Thyroid gland (tissue), 4 donors: ENCODE measurements at places on chromosomes 2 and 18.
A peak's percentile ranks its signal among the peaks of the same experiment; 100 is the strongest.

DNA sequence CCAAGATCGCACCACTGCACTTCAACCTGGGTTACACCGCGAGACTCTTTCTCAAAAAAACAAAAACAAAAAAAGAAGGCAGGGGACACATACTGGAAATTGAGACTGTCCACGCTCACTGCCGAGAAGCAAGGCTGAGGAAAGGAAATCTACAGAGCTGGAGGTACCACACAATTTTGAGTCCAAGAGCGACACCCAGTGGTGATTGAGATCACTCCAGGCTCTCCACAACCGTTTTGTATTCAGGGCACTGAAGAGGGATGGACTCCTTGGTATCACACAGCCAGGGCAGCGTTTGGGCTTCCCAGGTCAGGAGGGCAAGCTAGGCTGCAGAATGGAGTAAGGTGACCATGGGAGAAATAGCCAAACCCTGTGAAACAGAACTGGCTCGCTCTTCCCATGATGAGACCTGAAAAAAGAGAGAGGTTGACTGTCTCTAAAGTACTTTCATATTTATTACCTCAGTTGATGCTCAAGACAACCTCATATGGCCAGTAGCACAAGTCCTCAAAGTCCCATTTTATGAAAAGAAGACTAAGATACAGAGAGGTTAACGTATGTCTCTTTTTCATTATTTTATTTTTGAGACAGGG lies 74.5 kb upstream of the YPEL5 start:
- DNase-seq = peak; percentile 69

DNA sequence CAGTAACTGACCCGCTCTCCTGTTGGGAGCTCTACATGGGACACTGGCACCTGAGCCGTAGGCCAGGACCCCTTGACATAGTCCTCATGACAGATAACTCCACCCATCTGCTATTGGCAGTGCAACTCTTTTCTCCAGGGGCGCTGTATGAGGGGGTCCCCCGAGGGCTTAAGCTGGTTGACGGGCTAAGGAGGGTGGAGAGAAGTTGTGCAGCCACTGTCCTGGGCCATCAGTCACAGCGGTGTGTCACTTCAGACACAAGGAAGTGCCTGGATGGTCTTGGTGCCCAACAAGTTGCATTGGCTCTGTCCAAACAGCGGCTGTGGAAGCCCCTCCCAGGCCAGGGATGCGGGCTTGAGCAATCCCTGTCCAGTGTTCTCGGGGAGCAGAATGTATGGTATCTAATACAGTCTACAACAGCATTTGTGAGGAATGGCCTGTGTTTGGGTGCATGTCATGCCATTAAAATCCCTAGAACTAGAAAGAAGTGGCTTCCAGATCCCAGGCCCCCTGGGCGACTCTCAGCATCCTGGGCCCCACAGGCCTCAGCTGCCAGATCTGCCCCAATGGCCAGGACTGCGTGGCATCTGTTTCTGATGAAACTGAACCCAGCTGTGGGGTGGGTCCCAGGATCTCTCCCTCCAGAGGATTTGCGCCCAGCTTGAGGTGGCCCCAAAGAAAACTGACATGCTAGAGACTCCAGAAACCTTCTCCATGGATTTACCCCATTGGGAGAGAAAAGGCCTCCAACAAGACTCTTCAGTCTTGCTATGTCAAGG lies 23.3 kb downstream of the TTC32 start:
- DNase-seq = no peak

DNA sequence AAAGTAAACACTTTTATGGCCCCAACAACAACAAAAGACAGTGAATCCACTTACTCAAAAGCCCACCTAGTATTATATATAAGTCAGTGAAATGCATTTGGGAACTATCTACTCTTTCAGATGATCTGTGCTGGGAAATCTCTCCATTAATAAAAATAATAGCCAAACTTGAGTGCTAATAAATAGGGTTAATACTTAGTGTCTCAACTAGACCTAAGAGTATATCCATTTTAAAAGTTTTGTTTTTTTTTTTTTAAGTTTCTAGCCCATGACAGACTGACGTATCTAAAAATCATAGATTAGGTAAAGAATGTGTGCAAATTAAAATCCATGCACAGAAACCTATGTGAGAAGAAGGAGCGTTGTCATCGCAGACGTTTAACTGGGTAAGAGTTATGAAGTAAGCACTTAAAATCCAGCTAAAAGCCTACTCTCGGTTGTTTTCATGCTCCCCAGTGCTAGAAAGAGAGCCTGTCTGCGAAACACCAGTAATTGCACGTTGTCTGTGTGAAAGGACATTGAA lies 83.4 kb upstream of the PELI1 start:
- DNase-seq = no peak

DNA sequence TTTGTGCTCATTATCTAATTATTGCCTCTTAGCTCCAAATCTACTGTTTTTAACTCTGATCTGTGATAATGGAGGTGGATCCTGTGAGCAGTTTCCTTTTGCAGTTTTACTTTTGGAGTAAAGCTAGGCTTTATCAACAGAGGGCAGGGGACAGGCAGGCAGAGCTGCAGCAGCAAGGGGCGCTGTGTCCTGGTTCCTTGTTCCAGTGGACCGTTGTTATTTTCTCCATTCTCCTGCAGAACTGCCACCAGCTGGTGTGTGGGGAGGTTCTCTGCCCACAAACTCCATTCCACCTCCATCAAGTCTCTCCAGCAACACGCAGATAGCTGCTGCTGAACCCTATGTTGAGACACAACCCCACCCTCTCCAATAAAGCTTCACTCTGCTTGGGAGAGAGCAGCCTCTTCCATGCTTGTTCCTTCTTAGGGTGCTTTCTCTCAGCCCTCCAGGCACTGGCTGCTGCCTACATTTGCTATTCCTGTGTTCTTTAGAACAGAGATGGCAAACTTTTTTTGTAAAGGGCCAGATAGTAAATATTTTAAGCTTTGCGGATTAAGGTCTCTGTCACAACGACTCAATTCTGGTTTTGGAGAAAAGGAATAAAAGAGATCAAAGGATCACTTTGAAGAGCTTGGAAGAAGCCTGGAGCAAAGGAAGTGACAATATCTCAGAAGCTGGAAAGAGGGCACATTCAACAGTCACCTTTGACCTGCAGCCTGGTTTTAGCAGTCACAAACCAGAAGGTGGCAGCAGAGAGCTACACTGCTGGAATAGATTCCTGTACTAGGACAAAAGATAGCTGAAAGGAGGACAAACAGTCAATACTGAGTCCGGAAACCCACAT lies 208.8 kb downstream of the CCDC178 start:
- peak; percentile 79 for DNase-seq

GRCh38 chr2:240134956-240135520 lies 1.1 kb downstream of the COPS9 start:
- no peak for DNase-seq

DNA sequence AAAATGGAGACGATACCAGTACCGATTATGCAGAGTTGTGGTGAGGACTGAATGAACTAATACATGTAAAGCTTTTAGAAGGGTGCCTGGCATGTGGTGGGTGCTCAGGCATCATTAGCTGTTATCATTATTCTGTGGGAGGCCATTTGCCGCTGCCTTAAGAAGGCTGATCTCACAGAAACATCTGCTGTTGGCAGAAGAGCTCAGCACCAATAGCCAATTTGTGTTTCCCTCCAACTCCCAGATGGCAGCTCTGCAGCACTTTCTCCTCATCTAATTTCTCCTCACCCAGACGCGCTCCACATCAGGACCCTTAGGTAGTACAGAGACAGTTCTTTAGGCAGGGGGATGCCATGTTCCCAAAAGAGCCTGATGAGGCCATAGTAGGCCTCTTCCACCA lies 15.8 kb upstream of the CYP1B1 start:
- DNase-seq = no peak

DNA sequence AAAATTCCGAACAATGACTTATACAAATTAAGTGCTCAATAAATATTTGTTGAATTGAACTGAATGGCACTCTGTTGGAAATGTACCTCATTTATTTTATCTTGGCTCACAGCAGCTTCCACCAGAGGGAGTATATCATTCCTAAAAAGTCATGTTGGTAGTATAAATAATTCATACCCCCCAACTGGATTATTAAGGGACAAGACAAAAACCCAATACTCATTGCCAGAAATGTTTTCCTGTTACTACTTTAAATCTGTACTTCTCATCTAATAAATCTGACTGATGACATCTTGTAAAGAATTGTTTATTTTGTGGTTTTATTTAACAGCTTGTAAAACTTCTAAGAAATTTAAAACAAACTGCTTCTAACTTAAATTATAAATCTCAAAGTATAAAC lies 163.9 kb downstream of the CDH2 start:
- no peak for DNase-seq
